ENCODE measurements at places on chromosomes 3 and 15.

DNA sequence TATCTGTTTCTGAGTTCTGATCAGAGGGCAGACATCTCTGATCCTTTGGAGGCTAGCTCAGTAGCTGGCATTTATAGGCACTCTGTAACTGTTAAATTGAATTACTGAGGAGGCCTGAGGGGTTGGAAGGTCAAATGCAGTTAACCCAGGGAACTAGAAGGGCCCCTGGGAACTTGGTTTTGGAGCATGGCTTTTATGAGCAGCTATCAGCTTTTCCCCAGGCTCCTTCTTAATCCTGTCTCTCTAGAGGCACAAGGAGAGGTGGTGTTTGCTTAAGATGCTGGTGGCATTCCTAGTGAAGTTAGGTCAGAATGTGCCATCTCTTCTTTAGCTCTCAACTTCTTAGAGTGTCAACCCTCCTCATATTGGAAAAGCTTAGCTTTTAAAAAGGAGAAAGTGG is 128.9 kb downstream of the LPP start:
- no peak for DNase-seq

DNA sequence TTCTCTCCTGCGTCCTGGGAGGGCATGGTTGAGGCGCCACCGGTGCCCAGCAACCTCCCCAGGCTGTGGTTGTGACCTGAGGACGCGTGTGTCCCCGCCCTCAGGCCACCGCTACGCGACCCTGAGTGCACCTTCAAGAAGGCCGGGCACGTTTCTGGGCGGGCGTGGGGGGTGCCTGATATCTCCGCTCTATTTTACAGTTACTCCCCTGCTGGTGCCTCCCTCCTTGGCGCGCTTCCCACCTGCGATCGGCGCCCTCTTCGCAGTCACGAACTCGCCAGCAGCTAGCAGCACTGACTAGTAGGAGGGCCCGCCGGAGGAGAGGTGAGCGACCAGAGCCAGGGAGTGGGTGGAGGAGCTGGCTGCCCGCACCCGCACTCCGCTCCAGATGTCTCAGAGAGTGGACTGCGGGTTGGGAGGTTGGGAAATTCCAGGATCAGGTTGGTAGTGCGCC is 43.2 kb upstream of the POLG start:
- no peak for DNase-seq

DNA sequence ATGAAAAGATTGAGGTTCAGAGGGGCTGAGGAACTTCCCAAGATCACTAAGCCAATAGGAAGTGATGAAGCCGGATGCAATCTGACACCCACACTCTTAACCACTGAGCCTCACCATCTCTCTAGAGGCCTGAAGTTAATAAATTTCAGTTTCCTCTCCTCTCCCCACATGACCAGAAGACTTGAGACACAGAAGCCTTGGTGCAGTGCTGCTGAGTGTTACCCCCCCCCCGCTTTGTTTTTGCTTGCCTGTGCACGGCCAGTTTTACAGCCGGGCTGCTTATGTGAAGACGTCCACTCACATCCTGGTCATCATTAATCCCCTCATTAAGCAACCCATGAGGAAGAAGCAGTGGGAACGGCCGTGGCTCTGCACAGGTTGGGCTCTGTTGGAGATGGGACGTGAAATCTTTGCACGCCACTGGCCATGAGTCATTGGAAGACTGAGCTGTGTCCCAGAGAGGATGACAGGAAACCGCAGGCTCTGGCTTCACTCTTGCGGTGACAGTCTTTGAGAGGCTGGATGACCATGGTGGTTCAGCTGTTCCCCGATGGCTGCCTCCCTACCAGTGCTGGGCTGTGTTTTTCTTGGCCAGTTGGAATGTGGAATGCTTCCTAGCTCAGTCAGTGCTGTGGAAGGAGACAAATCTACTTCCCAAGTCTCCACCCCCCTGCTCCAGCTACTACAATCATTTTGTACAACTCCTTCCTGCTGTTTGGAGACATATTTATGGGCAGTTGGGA is 232.6 kb upstream of the LRTM1 start:
- DNase-seq, result no peak

GRCh38 chr3:139774560-139775302 is 97.0 kb upstream of the NMNAT3 start:
- DNase-seq, result no peak

GRCh38 chr3:184781801-184782200 is 30.2 kb upstream of the VPS8 start:
- no peak for DNase-seq

DNA sequence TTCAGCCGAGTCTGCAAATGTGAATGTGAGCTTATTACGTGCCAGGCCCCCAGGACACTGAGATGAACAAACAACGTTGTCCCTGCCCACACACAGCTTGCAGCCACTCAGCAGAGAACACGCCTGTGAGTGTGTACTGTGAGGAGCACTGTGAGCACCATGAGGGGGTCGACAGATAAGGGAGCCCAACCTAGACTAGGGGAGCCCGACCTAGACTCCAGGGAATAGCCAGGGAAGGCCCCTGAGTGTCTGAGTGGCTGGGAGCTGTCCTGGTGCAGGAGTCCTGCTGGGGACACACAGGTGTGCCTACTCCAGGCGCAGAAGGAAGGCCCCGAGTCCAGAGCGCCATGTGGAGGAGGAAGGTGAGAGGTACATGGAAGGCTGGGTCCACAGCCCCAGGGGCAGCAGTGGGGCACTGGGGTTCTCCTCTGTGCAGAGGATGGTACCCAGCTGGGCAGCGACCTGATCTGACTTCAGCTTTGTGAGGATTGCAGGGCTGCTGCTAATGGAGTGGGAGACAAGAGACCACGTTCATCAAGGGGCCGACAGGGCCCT is 36.5 kb downstream of the MGLL start:
- no peak for DNase-seq

GRCh38 chr15:21267671-21268395 is 172.5 kb downstream of the POTEB3 start:
- no peak for DNase-seq

DNA sequence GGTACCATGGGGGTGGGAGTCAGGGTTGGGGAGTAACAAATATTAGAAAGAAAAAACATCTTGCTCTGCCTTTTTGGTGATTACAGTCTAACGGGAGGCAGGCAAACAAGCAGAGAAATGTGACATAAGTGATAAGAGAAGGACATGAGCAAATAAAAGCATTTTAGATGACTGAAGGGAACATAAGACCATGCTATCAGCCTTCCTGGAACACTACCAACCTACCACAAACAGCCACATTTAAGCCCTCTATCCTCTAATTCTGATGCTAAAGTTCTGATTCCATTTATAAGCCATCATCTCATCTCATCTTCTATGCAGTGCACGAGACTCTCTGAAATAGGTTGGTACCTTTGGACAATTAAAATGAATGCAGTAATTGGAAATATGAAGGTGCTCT is 243.4 kb upstream of the P2RY1 start:
- no peak for DNase-seq

DNA sequence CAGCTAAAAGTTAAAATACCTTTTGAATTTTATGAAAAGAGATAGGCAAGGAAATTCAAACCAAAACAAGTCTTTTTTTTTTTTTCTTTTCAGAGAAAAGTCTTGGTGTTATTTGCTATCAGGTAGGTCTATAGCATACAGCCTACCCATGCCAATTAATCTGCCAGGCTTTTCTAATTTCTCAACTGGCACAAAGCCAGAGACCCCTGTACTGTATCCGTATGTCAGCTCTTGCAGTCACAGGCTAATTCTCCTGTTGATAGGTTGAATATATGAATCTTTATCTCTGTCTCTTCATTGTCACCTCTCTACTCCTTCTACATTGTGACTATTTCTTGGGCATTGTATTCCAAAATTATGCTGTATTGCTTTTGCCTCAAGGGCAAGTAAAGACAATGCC is 133.4 kb downstream of the IL5RA start:
- DNase-seq, result no peak

DNA sequence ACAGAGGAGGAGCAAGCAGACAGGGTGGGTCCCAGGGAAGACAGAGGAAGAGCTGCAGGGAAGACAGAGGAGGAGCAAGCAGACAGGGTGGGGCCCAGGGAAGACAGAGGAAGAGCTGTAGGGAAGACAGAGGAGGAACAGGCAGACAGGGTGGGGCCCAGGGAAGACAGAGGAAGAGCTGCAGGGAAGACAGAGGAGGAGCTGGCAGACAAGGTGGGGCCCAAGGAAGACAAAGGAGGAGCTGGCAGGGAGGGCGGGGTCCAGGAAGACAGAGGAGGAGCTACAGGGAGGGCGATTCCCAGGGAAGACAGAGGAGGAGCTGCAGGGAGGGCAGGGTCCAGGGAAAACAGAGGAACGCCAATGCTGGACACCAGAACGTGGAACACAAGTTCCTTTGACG is 66.5 kb downstream of the PLXNA1 start:
- no peak for DNase-seq

- DNase-seq, result no peak
These were observed 861.3 kb downstream of the ZPLD1 start for GRCh38 chr3:103295974-103296570.

- DNase-seq, result no peak
These were observed 48.5 kb upstream of the RYR3 start for GRCh38 chr15:33262306-33262705.

DNA sequence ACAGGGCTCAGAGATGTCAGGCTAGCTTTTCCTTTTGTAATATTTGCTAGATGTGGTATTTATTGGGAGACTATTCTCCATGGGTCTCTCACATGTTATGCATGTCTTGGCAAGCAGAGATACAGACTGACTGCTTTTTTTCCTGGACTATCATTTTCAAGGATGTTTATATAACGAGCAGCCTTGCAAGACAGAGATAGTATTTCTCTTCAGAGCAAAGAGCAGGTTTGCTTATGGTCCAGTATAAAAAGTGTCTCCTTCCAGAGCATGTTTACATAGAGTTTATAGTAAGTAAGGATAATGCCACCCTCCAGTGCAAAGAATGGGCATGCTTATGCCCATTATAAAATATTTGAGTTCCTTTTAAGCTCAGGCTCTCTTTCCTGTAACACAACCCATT is 24.6 kb downstream of the GTF2E1 start:
- DNase-seq, result no peak

DNA sequence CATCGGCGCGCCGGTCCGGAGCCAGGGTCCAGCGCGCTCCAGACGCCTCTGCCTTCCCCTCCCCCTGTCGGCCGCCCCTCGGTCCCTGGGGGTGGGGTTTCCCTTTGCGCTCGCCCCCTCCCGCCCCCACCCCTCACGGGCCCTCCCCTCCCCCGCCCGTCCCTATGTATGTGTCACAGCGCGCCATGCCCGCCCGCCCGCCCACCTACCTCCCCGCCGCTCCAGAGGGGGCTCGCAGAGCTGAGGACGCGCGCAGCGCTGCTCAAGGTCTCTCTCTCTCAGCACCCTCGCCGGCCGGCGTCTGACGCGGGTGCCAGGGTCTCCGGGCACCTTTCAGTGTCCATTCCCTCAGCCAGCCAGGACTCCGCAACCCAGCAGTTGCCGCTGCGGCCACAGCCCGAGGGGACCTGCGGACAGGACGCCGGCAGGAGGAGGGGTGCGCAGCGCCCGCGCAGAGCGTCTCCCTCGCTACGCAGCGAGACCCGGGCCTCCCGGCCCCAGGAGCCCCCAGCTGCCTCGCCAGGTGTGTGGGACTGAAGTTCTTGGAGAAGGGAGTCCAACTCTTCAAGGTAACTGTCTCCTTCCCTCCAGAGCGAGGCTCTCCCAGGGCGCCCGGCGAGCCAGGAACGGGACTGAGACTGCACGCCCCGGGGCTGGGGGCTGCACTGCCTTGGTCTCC is at the start of gene ACAN:
Gene ACAN, plus strand, starts transcription at position 196 of the 679 bp plus-strand sequence. CDS start 32,771 bp downstream, outside the sequence.
- DNase-seq, result no peak
